ENCODE measurements at places on chromosomes 2 and 18. TPM values are rescaled to one million over a fixed set of nuclear protein-coding genes. Genes with fewer than 3 reads are reported as not detected.

The UGT1A3 gene
- not detected for polyA plus RNA-seq

The VWA3B gene
- polyA plus RNA-seq, result 1.6 TPM

The FEV gene
- polyA plus RNA-seq, result not detected

The KLHL29 gene
- 7.3 TPM for polyA plus RNA-seq

The ITPRID2 gene
- polyA plus RNA-seq, result 56.1 TPM

The WNT10A gene
- not detected for polyA plus RNA-seq

DNA sequence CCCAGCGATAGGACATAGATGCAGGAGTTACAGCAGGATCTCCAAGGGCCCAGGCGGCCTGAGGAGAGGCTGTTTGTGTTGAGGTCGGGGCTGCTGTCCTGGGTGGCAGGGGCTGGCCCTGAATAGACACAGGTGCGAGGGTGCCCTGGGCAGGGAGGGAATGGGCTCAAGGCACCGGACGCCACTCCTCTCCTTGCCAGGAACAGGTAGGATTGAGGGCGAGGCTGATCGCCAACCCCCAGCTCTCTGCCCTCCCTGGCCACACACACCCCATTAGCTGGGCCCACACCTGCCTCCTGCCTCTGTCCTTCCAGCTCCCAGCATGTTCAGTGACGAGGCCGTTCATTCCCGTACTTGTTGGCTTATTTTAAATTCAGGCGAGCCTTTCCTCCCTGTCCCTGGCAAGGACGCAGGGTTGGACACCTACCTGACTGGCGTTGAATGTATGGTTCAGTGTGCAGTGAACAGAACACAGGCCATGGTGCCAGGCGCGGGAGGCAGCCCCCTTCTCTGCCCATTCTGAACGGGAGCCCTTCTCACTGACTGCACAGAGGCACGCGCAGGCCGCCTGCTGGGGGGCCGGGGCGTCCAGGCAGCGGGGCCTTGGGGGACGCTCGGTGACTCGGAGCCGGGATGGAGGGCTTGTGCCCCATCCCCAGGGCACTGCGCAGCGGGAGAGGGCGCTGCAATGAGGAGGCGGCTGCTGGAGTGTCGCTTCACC is 41.3 kb upstream of the SNED1 start:
- DNase-seq, result no peak

- no peak for DNase-seq
Observed at GRCh38 chr2:234905547-234906265, 46.1 kb upstream of the SH3BP4 start.

DNA sequence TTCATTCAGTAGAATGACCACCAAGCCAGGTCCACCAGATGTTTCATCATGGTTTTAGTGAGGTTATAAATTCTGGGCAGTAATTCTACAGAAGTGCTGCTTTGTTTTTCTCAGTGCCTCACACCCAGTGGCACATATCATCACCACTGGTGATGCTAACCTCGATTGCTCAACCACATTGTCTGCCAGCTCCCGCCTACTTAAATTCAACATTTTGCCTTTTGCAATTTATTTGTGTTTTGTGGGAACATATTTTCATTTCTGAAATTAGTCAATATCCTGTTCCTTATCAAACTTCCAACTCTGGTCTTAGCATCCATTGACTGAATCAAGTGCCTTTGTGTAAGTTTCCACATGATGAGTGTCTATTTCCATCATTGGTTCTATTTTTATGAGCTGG is 62.3 kb upstream of the TMEM178A start:
- no peak for DNase-seq

GRCh38 chr2:239293775-239294430 is 106.9 kb downstream of the HDAC4 start:
- no peak for DNase-seq

- no peak for DNase-seq
Observed at GRCh38 chr2:182050333-182051135, 64.9 kb downstream of the PPP1R1C start.

DNA sequence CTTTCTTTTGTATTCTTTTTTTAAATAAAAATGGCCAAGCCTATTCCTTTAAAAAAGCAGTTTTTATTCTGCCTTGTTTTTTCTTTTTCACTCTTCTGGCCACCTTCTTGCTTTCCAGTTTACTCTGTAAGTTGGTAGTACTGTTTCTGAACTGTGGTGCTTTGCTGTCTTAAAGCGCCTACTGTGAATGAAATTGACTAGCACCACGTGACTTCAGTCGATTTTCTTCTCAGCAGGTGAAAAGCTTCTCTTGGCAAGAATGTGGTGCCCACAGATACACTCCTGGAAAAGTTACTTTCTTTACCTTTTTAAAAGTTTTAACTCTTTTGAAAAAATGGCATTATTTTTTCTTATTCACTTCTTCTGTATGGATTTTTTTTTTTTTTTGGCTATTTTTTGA is 32.4 kb downstream of the DYNC1I2 start:
- DNase-seq, result no peak

DNA sequence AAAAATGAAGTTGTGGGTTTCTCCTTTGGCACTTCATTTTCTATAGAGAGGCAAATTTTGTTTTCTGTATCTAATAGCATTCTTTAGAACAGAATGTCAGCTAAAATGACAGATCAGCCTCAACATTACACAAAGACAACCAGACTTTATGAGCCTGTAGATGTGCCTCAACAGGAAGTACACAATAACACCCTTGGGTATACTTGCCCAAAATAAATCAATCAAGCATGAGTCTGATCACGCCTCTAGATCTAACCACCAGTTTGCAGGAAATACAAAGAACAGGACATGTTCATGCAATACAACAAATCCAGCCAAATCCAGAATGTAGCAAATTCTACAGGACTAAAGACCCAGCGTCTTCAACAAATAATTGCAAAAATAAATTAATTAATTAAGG is 11.2 kb upstream of the DAPL1 start:
- no peak for DNase-seq

- DNase-seq, result no peak
Observed at GRCh38 chr2:131673400-131674173, 145.9 kb downstream of the CCDC74A start.

DNA sequence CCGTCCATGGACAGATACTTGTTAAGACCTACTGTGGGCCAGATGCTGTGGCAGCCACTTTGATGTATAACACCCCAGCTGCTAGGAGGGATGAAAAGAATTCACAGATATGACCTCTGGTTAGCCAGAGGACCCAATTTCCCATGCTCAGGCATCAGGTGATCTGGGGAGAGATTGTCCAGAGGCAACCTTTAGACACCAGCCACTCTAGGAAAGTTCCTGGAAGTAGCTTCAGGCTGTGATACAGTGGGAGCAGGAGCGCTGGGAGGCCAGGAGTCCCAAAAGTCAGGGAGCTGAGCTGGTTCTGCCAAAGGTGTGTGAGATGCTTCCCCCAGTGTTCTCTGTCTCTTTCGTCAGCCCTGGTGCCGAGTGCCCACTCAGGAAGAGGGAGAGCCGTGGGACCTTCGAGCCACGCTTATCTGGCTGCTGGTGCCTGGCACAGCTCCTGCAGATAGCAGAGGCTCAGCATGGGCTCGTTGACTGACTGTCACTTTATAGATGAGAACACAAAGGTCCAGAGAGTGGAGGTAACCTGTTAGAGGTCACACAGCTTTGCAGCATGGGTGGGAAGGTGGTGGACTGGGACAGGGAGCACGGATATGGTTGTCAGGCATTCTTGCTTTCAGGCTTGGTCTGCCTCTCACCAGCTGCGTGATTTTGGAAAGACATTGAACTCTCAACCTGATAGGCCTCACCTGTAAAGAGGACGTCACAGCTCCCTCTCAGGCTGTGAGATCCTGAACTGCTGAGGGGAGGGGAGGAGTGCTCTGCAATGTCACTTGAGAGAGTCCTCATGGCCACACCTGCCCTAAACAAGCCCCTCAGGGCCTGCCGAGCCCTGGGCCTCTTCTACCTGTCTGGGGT is 7.8 kb upstream of the RALB start:
- DNase-seq, result no peak

- no peak for DNase-seq
Observed at GRCh38 chr18:26771524-26771923, 94.0 kb downstream of the AQP4 start.

DNA sequence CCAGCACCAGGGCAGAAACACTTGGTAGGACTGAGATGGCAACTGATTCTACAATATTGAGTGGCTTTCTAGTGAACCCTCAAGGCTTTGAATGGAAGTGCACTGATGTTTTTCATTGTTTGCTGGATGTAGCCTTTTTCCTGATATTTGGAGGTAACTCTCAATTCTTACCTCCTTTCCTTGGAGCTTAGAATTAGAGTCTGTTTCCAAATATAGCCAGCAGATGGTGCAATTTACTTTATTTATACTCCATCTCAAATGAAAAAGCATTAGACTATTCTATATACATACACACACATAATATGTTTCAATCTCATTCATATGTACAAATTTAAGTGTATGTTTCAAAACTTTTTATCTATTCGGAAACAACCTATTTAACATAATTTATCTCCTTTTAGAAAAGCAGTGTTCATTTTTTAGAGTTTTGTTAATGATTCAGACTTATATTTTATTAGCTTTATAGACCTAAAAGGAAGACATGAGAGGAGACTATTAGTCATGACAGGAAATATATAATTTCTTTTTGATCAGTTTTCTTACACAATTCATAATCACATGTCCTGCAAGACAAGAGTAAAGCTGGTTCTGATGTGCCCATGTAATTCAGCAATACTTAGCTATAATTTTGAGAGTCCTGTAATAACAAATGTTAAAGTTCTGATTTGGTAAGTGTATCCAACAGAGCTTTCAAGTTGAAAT is 124.8 kb downstream of the NUP35 start:
- DNase-seq, result peak; percentile 6

DNA sequence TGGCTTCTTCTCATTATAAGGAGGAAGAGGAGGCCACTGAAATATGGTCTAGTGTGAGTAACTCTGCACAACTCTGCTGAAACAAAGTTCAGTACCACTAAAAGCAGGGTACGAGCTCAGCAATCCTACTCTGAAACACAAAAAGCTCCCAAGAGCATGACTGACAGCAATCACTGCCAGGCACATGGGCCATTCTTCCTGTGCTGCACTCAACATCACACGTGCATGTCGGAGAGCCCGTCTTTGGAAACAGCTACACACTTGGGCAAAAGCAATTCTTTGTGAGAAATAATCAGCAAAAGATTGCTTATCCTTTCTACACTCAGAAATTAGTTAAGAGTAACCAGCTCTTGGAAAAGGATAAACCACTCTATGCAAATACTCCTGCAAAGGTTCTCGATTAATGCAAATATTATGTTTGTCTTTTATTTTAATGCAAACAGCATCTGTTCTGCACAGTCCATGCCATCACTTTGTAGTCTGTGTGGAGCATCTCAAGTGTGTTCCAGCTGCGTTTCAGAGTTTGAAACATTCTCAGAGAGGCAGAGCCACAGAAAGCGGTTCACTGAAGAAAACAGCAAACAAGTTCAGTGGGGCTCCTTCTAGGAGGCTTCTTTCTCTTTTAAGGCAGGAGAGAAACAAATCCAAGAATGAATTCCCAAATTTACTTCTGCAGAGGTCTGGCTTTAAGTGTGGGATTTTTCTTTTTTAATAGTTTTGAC is 145.0 kb downstream of the HDAC4 start:
- DNase-seq, result no peak

GRCh38 chr18:68979737-68980136 is 181.9 kb downstream of the CCDC102B start:
- no peak for DNase-seq

DNA sequence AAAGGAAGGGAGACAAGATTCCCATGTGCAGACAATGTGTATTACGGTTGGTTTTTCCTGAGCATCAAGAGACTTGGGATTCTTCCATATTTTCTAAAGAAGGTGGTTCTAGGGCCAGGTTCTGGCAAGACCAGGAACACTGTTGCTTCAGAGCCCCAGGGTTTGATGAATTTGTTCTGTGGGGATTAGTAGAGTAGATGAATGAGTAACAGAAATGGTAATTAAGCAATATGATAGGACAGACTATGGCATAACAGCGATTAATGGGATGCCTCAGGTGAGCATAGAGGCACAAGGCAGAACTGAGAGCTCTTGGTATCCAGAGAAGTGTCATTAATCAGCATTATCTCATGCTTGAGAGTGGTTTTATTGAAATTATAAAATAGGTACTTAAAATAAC is 82.8 kb upstream of the PNPT1 start:
- no peak for DNase-seq

DNA sequence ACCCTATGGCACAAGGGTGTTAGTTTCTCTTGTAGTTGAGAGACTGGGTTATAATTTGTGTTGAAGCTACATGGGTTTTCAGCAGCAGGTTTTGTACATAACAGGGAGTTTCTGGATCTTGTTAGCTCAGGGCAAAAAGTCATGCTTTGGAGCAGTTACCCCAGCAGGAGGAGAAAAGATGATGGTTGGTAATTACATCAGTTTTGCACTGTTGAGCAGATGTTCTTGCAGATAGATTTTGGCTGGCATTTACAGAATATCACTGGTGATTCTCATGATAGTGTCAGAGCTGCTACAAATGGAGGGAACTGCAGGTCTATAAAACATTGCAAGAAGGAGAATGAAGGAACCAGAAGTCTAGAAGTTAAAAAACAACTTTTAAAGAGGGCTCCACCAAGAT is 215.2 kb upstream of the ATP5MC3 start:
- no peak for DNase-seq

DNA sequence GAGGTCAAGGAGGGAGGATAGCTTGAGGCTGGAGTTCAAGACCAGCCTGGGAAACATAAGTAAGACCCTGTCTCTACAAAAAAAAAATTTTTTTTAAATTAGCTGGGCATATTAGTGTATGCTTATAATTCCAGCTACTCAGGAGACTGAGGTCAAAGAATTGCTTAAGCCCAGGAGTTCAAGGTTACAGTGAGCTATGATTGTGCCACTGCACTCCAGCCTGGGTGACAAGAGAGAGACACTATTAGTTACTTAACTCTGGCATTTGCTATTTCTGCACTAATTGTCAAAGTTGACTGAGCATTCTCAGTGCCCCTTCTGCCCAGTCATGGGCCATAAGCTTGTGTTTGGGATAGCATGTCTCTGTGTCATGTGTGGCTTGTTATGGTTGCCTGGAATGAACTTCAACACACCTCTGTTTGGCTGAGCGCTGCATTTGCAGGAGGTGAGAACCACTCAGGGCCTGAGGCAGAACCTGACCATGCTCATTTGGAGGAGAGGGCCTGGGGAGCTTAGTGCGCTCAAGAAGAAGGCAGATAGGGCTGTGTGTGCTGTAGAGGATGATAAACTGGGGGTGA is 77.7 kb downstream of the SH3RF3 start:
- DNase-seq, result no peak
